Astrocyte of the hippocampus (primary cell): ENCODE measurements at places on chromosomes 13 and 19.

- no peak for DNase-seq
Observed at GRCh38 chr19:28602675-28603298, 610.2 kb downstream of the UQCRFS1 start.

DNA sequence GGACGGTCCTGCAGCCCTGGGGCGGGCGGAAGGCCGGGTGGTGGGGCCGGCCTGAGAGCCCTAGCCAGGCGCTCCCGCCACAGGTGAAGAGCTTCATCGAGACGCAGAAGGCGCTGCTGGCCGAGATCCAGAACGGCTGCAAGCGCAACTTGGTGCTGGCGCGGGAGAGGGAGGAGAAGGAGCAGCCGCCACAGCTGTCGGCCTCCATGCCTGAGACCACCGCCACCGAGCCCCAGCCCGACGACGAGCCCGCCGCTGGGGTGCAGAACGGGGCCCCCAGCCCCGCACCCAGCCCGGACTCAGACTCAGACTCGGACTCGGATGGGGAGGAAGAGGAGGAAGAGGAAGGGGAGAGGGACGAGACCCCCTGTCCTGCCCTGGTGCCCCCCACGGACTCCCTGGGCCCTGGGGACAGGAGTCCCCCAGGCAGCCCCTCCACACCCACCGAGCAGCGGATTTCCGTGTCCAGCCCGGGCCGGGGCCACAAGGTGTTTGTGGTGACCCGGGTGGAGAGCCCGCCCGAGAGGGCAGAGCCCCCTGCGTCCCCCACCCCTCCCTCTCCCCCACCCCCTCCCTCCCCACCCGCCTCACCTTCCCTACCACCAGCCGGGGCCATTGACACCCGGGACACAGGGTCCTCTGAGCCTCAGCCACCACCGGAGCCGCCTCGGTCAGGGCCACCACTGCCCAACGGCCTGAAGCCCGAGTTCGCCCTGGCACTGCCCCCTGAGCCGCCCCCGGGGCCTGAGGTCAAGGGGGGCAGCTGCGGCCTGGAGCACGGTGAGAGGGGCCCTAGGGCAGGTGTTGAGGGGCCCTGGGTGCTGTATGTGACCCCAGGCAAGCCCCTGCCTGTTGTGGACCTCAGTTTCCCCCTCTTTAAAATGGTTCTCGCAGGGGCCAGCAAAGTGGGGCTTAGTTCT lies 15.3 kb downstream of the NKPD1 start:
- no peak for DNase-seq

DNA sequence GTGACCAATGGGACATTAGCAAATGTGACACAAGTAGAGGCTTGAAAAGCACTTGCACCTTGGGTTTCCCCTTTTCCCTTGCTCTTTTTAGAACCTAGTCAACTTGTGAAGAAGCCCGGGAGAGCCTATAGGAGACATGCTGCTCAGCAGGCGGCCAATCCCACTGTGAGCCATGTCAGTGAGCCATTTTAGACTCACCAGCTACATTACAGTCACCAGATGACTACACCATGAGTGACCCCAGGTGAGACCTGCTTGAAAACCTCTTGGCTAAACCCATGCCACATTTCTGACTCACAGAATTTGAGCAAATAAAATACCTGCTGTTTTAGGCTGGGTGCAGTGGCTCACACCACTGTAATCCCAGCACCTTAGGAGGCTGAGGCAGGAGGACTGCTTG lies 317.5 kb downstream of the KLF12 start:
- DNase-seq: no peak

DNA sequence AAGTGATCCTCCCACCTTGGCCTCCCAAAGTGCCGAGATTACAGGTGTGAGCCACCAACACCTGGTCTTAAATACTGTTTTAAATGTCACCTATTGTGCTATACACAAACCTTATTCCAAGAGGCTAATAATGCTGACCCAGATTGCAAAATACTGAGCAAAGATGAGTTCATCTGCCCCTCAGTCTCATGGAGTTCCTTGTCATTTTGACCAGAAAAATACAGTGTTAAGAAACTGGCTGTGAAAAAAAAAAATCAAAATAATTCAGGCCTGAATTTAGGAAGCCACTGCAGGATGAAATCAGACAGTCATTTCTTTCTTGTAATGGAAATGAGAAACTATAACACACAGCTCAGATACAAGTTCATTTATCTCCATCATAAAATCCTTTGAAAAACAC lies 59.9 kb downstream of the TBC1D4 start:
- no peak for DNase-seq

- DNase-seq: no peak
Observed at GRCh38 chr19:3481241-3482090, 1.1 kb upstream of the SMIM24 start.
